Astrocyte (in vitro differentiated cells and primary cell): ENCODE measurements at places on chromosomes 4 and X.

GRCh38 chr4:83180431-83180968 is 66.0 kb upstream of the PLAC8 start:
- no peak for DNase-seq

GRCh38 chr4:56469489-56470210 is 2.2 kb downstream of the SRP72 start:
- no peak for DNase-seq

- no peak for DNase-seq
These were observed 329.5 kb upstream of the ZFP42 start for GRCh38 chr4:187666034-187666433.

DNA sequence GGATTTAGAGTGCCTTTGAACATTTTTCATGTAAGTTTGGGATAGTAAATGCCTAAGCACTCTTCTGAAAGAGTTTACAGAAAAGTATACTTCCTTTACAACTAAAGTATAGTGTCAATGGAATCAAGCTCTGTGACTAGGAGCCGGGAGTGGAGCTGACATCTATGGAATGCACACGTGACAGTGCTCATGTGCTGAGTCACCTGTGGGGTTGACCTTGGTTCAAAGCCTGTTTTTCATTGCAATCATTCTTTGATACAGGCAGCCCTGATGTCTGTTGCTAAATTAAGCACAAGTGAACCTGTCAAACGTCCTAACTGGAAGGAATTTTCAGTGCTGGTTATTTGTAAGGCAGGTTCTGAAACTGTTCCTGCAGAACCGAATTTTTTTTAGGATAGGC is 82.5 kb downstream of the GPAT3 start:
- peak; percentile 83 for DNase-seq

GRCh38 chr4:122309988-122310626 is 68.7 kb upstream of the ADAD1 start:
- DNase-seq, result no peak

DNA sequence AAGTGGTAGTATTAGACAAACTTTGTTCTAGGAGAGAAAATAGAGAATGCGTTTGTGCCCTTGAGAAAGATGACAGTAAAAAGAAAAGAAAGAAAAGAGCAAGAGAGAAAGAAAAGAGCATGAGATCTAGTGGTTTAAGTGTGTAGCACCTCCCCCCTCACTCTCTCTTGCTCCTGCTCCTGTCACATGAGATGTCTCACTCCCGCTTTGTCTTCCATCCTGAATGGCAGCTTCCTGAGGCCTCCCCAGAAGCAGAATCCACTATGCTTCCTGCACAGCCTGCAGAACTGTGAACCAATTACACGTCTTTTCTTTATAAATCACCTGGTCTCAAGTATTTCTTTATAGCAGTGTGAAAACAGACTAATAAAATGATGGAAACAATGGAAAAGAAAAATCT is 499.6 kb downstream of the ACTRT1 start:
- no peak for DNase-seq

GRCh38 chr4:121122661-121123060 is 41.5 kb downstream of the TNIP3 start:
- peak; percentile 29 for DNase-seq

GRCh38 chr4:68272860-68273259 is 27.4 kb upstream of the TMPRSS11B start:
- DNase-seq, result peak; percentile 31

- DNase-seq, result no peak
These were observed 88.3 kb downstream of the CLCN4 start for GRCh38 chrX:10244915-10245622.

DNA sequence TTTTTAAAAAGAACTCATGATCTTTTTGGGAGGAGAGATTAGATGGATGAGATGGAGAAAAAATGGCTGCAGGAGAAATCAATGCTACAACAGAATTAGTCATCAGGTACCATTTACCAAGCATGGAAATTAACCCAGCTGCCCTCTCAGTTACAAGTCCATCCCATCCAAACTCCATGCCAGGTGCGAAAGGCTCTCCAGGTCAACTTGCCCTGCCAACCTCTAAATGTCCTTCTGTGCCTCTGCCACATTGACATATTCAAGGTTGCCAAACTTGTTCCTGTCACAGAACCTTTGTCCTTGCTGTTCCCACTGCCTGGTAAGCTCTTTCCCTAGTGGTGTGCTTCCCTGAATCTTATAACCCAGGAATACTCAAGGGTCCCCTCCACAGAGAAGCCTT is 7.2 kb downstream of the SPATA18 start:
- DNase-seq, result no peak

- no peak for DNase-seq
These were observed 3.7 kb upstream of the TREX2 start for GRCh38 chrX:153449368-153450113.

GRCh38 chr4:3708103-3708510 is 58.1 kb upstream of the ADRA2C start:
- DNase-seq, result no peak

DNA sequence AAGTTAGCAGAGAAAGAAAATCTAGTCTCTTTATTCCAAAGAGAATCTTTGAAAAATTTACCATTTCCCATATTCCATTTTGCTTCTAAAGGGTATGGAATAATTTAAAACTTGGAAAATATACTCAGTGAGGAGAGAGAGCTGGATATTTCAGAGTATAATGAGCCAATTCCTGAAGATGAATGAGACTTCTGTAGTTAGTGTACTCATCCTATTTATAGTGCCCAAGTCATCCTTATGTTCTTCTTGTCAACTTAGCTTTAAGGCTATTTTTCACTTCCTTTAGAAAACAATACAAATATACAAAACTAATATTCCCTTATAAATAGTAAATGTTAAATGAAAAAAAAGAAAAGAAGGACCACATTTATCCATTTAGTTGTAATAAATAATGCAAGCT is 302.6 kb downstream of the IQCM start:
- DNase-seq, result no peak

GRCh38 chr4:88158038-88158488 is 376 bp downstream of the ABCG2 start:
- no peak for DNase-seq

DNA sequence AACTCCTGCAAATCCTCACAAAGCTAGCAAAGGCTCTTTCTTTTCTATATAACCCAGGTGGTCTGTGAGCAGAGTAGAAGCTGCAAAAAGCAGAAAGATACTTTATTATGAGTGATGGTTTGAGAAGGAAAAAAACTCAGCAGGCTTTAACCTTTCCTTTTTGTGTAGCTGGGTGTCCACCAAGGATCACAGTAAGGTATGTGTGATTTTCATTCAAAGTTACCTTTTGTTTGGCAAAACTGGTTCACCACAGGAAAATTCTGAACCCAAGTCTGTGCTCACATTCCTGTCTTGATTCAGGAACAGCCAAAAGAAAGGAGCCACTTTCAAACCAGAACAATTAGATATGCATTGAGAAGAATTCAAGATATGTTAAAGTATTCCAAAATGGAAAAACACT is 35.7 kb downstream of the FRAS1 start:
- no peak for DNase-seq

GRCh38 chr4:153731239-153731638 is 28.6 kb downstream of the RNF175 start:
- DNase-seq, result peak; percentile 68

DNA sequence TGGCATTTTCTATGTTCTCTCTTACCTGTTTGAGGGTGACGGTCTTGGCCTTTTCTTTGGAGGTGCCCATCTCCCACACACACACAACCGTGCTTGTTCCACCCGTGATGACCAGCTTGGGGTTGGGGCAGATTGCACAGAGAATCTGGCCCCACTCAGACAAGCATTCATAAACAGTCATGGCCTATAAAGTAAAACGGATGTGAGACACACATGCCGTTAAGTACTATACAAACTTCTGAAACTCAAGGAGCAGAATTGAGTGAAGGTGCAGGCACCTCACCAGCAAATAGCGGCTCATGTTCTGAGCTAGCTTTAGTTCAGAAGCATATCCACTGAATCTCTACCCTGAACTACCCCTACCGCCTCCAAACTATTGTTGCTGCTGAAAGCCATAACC is 107.6 kb downstream of the CDS1 start:
- no peak for DNase-seq

DNA sequence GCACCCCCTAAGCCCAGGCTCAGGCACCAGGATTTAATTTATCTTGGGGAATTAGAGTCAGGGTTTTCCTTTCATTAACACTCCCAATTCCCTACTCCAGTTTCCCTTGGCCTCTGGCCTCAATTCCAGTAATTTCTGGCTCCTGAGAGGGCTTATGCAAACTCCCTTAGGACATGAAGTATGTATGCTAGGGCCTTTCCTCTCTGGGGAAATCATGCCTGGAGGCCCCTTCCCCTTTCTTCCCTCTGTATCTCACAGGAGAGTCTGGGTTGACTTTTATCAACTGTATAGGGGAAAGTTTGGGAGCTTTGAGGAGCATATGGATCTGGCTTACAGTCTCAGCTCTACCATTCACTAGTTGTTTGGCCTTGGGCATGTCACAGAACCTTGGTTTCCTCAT is 169.5 kb downstream of the SHROOM4 start:
- DNase-seq, result no peak

DNA sequence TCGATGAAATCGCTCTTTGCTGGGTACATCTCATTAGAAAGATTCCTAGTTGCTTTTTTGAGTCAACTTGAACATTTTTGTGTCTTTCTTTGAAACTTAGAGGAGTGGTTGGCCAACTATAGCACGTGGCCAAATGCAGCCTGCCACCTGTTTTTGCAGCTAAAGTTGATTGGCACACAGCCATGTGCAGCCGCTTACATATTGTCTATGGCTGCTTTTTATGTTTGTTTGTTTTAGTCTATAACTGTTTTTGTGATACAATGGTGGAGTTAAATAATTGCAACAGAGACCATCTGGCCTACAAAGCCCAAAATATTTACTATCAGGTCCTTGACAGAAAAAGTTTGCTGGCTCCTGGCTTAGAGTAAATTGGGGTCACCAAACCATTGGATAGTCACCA is 86.3 kb downstream of the CLCN4 start:
- no peak for DNase-seq

DNA sequence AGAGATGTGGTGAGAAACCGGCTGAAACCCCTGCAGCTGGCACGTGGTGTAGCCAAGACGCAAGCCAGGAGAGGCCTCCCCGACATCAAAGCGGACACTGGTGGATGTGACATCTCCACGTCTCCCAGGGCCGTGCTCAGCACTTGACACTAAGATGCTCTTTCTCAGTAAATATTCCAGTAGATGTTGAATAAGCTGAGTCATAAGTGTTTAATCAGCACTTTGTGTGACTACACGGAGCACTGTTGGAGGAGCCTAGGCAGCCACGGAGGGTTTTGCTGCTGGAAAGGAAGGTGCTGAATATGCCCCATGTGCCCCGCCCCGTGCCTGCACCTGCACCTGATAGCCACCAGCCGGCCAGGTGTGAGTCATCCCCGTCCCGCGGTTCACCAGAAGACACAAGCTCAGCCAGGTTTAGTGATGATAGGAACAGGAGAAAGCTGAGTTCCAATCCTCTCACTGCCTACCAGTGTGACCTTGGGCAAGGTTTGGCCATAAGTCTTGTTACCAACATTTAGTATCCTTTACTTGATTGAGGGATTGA is 29.0 kb upstream of the C4orf50 start:
- no peak for DNase-seq

DNA sequence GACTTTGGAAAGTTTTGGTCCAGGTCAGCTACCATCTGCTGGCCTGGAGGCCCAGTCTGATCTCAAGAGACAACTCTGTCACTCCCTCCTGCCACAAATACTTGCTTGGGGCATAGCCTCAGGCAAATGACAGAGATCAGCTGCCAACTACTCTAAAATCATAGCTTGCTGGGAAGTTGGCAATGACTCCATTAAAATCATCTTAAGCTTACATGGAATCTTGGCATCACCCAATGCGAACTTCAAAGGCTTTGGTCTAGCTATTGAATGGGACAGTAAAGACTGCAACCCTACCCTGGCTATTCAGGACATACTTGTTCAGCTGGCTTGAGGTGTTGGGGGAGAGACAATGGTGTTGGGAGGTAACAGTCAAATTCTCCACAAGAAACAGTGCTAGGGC is 7.0 kb upstream of the USO1 start:
- DNase-seq, result no peak

DNA sequence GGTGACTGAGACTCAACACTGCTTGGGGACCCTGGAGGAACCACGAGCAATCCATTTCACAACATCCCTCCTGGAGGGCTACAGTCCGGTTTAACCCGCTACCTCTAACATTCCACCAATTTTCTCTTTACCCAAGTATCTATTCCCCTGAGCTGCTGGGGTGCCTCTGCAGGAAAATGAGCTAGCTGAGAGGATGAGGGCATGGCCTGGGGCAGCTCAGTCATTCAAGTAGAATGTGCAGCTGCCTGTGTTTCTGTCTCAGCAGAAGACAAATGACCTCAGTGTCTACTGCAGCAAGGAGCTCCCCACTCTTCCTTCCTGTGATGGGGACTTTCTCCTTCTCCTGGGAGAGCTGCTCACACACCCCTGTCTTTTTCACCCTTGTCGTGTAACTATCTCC is 120.8 kb downstream of the ZNF518B start:
- no peak for DNase-seq

DNA sequence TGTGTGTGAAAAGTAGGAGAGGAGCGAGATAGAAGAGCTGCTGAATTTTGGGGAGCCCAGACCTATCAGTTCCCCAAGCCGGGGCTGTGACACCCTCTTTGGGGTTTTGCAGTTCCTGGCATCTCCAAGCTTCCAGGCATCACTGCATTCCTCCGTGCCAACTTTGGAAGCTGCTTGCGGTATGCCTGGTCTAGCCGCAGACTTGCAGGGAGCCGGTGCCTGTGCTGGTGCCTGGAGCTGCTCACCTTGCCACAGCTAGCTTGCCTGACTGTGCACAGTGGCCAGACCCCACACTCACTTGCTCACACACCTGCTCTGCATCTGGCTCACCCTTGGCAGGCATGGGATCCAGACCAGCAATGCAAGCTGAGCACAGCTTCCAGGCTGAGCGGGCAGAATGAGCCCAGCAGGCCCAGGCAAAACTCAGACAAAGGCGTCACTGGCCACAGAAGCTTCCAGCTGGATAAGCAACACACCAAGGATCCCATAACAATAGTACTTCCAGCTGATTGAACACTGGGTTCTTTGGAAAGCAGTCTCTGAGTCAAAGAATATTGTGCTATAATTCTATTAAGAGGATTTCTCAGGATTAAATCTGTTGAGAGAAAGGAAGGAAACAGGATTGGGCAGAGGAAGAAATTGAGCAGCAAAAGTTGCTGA is 390.9 kb downstream of the TEX13C start:
- no peak for DNase-seq

- DNase-seq, result no peak
These were observed 127.8 kb downstream of the MAGEE1 start for GRCh38 chrX:76555269-76555668.
